ENCODE measurements at places on chromosomes 2 and 18. TPM values are rescaled to one million over a fixed set of nuclear protein-coding genes. Genes with fewer than 3 reads are reported as not detected.

DNA sequence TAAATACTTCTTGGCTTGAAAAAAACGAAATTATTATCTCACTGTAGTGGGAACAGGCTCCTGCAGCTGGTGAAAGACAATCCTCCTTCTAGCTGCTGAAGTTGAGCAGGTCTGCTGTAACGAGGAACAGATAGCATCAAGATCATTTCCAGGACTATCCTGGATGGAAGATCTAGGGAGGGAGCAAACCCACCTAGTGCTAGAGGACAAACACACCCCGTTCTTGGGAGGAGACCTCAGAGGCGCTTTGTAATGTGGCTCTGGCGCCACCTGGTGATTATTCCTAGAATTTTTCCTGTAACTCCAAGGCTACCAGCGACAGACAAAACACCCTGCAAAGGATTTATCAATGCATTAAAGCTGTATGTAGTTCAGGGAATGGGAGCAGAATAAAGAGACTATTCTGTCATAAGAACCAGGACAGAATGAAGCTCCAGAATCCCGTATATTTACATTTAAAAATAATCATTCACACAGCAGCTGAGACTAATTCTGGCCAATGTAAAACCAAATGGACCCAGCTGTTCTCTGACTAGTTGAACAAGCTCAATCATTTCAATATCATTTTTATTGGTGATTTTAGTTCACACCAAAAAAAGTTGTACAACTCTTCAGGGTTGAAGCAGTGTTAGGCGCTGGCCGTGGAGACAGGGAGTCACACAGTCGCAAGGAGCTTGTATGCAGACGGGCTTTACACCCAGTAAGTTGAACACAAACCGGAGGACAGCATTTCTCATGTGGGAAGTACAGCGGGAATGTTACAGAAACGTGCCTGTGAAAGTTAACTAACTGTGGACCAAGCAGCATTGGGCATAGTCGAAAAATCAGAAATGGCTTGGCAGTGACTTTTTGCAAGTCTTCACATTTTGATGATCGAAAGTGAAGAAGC lies 290.3 kb downstream of the TRIB2 start:
- peak; percentile 90 for DNase-seq

- no peak for DNase-seq
Measured at GRCh38 chr2:136136931-136137330, 19.0 kb upstream of the CXCR4 start.

GRCh38 chr2:174666845-174667244 lies 69.2 kb upstream of the WIPF1 start:
- DNase-seq = no peak

DNA sequence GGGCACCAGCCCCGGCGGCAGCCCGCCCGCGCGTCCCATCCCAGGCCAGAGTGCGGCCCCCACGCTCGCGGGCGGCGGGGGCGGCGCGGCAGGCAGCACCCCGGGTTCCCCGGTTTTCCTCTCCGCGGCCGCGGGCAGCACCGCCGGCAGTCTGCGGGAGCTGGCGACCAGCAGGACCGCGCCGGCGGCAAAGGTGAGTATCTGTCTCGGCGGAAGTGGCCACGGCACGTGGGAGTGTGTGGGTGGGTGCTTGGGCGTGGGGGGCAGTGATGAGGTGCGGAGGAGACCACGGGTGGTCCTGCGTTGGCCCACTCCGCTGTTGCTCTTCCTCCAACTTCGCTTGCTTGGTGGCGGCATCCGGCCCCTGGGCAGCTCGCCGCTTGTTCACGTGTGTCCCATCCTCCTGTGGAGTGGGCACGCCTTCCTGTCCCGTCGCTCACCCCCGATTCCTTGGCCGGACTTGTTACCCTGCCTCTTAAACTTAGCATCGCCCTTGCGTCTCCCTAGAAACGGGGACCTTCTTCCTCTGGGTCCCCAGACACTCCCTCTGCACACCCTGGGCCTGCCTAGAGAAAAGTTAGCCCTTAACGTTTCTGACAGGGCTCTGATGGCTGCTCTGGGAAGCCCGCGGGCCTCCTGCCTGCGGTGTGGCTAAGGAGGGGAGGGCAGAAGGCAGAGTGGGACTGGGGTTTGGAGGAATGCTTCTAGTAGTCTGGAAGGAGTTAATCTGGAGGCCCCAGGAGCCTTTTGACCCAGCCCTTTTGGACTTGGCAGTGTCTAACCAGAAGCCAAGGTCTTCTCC lies 1.1 kb downstream of the SH3RF3 start:
- DNase-seq = no peak

RNF144A gene
- 24.8 TPM for polyA plus RNA-seq

ANAPC1 gene
- 20.4 TPM for polyA plus RNA-seq

C2orf78 gene
- not detected for polyA plus RNA-seq

Measured in muscle of arm (tissue), 14 donors.